ENCODE measurements at places on chromosomes 5 and 9.

GRCh38 chr9:126984969-126985368, 70.4 kb downstream of the RALGPS1 start:
- no peak for DNase-seq

- DNase-seq: no peak
Measured at GRCh38 chr5:95915999-95916686, 45.5 kb downstream of the ELL2 start.

GRCh38 chr5:61267116-61267515, 64.9 kb upstream of the ZSWIM6 start:
- no peak for DNase-seq

- DNase-seq: no peak
Measured at GRCh38 chr9:13588151-13589033, 308.9 kb upstream of the MPDZ start.

- no peak for DNase-seq
Measured at GRCh38 chr9:34773955-34774354, 64.0 kb upstream of the CCL21 start.

DNA sequence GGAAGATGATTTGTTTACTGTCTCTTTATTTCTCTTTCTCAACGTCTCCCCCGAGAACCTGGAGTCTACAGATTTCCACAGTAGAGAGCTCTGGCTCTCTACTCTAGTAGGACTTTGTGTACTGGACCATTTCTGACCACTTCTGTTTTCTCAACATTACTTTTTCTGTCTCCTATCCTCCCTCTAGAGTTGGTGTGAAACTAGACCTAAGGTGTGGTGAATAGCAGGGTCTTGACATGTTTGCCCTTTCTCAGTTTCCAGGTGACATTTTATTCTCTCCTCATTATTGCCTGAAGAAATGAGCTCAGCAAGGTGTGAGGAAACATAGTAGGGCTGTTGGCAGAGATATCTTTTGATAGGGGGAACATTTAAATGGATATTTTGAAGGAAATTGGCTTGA, 62.1 kb upstream of the IL6ST start:
- no peak for DNase-seq

DNA sequence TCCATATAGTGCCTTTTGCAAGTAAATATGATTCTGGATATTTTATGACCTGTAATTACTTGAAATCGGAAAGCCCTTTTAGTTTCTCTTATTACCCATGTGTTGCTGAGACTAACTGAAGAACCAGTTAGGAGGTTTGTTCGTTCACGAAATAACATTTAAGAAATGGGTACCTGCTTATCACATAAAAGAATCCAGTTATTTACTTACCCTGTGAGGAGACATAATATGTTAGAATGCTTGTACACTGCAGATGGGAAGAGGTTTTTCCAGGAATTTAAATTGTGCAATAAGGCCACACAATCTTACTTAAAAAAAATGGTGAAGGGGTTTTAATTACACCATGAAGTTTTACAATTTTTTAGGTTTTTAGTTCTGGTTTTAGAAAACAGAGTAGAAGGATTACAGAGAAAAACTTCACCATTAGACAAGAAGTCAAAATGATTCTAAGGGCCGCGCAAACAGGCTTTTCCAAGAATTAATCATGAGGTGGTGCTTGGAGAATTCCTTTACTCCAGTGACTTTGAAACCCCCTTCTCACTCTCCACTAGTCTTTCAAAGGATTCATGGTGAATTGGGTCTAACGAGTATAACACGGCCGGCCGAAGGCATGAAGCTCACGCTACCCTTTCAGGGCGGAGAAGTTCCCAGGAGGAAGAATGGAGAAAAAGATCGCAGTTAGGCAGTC, 1.1 kb upstream of the PTGER4 start:
- DNase-seq: no peak

DNA sequence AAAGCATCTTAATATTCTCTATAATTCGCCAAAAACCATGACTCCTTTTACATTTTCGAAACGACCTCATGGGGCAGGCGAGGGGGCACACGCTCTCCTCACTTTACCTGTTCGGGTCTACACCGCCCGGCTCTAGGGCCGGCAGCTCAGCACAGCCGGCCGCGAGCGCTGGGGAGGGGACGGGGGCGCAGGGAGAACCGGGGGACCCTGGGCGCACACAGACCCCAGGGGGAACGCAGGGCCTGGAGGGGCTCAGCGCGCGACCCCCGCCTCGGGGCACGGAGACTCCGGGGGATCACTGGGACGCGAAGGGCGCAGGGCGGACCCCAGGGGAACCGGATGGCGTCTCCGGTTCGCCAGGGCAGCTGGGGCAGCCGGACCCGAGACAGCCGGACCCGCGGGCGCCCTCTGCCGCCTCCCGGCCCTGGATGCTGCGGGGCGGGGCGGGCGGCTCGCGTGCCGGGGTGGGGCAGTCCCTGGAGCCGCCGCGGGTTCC, at the start of gene AHRR:
TSS of gene AHRR (plus strand) at position 485 of the 496 bp plus-strand sequence. CDS start 22,189 bp downstream, outside the sequence.
- no peak for DNase-seq

GRCh38 chr9:935348-935965, 41.0 kb upstream of the DMRT3 start:
- DNase-seq: no peak

- DNase-seq: no peak
Measured at GRCh38 chr9:19995619-19996018, 206.8 kb upstream of the SLC24A2 start.

DNA sequence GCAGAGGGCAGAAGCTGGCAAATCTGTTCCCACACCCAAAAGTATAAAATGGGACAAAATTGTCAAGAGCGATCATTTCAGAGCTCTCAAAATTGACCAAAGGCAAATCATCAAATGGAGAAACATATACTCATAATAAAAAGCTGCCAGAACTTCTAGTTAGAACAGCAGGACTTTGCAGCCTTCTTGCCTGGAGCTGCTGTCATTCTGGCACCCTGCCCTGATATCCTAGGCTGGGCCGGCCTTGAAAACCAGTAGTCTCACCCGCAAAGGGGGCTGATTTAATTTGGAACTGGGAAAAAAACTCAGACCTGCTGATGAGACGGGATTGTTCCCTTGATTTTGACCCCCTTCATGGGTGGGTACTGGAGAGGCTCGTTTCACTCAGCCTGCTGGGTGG, 18.5 kb downstream of the OR2V1 start:
- no peak for DNase-seq

- no peak for DNase-seq
Measured at GRCh38 chr5:159548517-159548916, 218.2 kb upstream of the IL12B start.

DNA sequence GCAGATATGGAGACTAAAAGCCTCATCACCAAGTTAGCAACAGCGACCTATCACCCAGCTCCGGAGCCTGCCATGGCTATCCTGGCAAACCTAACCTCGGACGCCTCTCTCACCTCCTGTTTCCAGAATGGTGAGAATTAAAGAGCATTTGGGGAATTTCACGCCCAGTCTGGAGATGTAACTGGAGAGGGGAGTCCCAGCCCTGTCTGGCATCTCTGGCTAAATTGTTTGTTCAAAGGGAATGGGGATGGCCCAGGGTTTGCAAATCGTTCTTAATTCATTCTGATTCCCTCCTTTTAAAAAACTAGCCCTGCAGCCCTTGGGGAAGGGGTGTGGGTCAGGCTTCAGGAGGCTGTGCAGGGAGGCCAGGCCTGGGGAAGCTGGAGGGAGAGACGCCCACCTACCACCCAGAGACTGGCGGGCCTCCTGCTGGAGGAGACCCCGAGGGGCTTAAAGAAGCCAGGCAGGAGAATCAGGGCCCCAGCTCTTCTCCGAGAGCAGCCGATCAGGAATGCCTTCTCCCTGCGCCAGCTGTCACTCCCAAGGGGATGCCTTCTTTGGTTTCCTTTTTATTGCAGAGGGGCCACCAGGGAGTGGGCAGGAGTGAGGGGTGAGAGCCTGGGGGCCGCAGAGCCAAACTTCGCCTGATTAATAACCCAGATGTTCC, 964 bp upstream of the COL5A1 start:
- DNase-seq: no peak

GRCh38 chr5:127876384-127876783, 173.2 kb downstream of the CCDC192 start:
- DNase-seq: no peak

GRCh38 chr5:14240359-14240758, 97.2 kb downstream of the TRIO start:
- DNase-seq: no peak
